ENCODE measurements at places on chromosomes 6 and 20.

DNA sequence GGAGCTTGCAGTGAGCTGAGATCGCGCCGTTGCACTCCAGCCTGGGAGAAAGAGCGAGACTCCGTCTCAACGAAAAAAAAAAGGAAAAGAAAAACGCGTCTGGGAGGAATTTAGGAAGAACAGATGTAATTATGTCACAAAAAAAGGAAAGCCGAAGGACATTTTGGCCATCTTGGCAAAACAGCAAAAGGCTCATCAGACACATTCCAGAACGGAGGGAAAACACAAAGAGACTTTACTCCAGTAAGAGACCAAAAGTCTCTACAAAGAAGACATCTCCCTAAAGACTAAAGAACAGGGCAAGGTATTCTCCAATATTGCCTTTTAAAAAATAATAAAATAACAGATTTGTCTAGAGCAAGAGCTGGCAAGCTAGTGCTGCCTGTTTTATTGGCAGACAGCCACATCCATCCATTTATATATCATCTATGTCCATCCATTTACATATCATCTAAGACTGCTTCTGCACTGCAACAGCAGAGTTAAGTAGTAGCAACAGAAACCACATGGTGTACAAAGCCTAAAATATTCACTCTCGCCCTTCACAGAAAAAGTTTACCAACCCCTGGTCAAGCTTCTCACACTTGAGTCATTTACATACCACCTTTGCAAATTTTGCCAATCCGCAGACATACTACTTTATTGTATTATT, 133.9 kb downstream of the ZMYND8 start:
- no peak for DNase-seq

DNA sequence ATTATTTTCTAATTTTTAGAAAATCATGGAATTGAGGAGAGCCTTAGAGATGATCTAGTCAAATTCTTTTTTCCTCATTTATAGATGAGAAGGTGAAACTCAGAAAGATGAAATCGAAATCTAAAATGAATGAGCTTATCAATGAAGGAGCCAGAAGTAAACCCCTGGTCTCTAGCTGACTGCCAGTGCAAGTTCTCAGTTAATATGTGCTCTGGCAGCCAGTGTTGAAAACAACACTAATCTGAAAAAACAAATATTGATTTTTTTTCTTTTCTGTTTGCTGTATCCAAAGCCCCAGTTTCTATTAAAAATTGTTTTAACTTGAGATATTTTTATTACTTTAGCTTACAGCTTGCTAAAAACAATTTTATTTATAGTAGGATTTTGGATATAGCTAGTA, 21.5 kb upstream of the PBOV1 start:
- no peak for DNase-seq

- no peak for DNase-seq
These were observed 859 bp upstream of the CLPS start for GRCh38 chr6:35797837-35798526.

DNA sequence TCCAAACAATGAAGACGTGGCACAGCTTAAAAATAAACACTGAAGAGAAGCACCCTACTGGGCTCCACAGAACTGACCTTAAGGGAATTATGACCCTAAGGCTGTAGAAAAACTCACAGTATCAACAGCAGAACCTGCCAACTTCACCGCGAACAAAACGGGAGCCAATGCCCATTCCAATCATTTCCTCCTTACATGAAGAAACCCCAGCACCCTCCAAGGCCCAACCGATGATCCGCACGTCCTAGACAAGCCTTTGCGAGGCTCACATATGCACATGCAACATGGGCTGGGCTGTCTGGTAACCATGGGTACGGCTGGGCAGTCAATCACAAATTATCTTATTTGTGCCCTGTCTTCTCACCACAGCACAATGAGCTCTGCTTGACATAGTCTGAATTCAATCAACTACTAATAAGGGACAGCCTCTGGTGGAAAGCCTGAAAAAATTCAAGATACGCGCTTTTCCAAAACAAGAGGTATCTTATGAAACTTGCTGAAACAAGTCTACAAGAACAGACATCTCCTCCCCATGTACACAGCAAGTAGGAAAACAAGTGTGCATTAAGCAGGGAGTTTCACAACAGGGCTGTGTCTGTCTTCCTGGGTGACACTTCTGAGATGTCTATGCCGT, 1.7 kb downstream of the DIDO1 start:
- peak; percentile 47 for DNase-seq

DNA sequence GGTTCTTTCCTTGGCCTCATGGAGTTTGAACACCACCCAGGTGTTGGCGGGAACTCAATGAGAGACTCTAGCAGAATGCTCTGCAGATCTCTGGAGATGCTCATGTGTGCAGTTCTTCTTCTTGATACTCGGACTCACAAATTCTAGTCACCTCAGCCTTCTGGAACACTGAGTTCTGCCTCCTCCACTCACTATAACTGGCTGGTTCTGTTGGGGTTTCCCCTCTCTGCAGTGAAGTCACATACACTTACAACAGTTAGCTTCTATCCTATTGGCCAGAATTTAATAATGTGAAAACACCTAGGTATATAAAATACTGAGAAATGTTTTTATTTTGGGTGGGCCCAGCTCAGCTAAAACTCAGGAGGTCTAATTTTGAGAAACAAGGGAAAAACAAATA, 109.6 kb upstream of the HIVEP1 start:
- DNase-seq: no peak

GRCh38 chr6:114733596-114733995, 390.8 kb upstream of the HS3ST5 start:
- no peak for DNase-seq

- DNase-seq: no peak
These were observed 168.2 kb downstream of the AKAP7 start for GRCh38 chr6:131303338-131303930.

GRCh38 chr6:26065952-26066380, 21.3 kb upstream of the HFE start:
- DNase-seq: peak; percentile 28

DNA sequence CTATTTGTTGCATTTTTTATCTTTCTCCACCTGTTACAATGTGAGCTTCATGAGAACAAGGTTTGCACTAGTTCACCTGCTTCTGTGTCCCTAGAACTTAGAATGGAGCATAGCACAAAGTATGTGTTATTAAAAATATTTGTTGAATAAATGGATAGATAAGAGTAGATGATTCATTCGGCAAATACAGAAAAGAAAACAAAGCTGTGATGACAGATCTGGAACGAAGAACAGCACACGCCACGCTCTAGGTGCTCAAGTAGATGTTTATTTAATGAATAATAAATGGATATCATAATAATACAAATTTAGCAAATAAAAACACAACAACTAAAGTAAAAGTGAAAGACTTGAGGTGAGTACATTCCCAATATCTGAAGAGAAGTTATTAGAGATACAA, 273.1 kb downstream of the HAO1 start:
- no peak for DNase-seq

- DNase-seq: no peak
These were observed 9.0 kb upstream of the HINT3 start for GRCh38 chr6:125947615-125948014.

GRCh38 chr6:6915813-6916547, 191.8 kb upstream of the RREB1 start:
- no peak for DNase-seq

- DNase-seq: peak; percentile 23
These were observed 92.3 kb downstream of the RFX6 start for GRCh38 chr6:116969211-116969863.

- peak; percentile 41 for DNase-seq
These were observed 120.7 kb downstream of the MACROD2 start for GRCh38 chr20:14116037-14116436.

DNA sequence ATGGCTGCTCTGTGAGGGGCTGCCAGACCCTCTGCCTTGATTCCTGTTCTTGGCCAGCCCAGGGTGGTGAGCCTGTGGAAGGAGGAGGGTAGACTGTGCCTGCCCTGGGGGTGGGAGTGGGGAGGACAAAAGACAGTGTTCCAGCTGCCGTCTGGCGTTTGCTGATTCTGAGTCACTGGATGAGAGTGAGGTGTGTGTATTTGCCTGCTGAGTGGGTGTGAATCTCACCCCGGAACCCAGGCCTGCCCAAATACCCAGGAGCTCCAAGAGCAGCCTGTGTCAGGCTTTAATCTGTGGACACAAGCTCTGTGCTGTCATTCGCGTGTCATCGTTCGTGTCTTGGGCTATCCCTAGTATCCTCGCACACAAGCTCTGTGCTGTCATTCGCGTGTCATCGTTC, 2.6 kb upstream of the LKAAEAR1 start:
- DNase-seq: no peak

GRCh38 chr20:33846291-33846935, 35.3 kb downstream of the CHMP4B start:
- no peak for DNase-seq
